ENCODE measurements at places on chromosomes 3 and 15. TPM values are rescaled to one million over a fixed set of nuclear protein-coding genes. Genes with fewer than 3 reads are reported as not detected.
A peak's percentile ranks its signal among the peaks of the same experiment; 100 is the strongest.

- no peak for DNase-seq
These were observed 57.9 kb upstream of the DPH6 start for GRCh38 chr15:35603856-35604255.

DNA sequence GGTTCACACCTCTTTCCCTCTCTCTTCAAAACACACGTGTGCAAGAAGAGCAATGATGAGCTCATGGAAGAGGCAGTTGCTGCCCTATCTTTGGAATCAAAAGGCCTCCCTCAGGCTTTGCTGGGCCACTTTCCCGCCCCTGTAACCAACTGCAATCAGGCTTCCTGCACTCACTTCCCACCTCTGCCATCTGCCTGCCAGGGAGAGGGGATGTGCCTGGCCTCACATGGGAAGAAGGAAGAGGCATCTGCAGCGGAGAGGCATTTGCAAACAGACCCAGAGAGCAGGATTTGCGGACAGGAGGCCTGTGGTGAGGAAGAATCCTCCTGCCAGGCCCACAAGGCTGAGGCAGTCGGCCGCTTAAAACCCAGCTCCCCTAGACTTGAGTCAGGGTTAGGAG lies 175.6 kb upstream of the ATP10A start:
- DNase-seq = no peak

GRCh38 chr3:94083261-94083660 lies 20.4 kb downstream of the NSUN3 start:
- DNase-seq = no peak

DNA sequence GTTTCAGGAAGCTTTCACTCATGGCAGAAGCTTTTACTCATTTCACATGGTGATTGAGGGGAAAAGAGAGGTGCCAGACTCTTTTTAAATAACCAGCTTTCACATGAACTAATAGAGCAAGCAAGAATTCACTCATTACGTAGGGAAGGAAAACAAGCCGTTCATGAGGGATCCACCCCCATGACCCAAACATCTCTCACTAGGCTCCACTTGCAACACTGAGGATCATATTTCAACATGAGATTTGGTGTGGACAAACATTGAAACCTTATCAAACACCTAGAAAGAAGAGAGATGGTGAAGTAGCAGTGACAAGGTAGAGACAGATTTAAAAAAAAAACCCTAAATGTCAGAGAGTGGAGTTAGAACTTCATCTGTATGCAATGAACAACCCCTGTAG lies 408.6 kb upstream of the PDZRN3 start:
- no peak for DNase-seq

GRCh38 chr3:37974121-37975083 lies 16.2 kb upstream of the VILL start:
- peak; percentile 67 for DNase-seq

DNA sequence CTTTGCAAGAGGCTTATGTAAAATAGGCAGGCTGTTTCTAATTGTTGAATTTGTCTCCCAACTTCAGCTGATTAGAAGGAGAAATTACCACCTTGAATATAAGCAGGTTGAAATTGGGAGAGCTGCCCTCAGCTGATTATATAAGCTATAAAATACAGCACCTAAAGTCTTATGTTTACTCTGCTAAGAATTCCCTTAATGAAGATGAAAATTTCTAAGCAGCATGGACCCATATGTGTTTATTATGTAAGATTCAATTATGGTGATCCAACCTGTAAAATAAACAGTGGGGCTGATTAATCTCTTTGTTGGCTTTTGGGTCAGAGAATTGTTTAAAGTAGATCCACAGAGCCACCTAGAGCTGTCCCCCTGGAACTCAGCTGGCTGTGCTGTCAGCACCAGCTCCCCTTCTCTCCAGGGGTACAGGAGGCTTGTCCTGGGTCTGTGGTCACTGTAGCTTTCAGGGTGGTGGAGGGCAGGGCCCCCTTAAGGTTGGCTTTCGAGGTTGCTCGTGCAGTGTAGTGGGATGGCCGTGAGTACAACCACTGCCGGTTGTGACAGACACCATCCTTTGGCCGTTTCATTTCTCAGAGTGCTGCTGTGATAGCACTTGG lies 9.5 kb downstream of the SLCO3A1 start:
- DNase-seq = no peak

DNA sequence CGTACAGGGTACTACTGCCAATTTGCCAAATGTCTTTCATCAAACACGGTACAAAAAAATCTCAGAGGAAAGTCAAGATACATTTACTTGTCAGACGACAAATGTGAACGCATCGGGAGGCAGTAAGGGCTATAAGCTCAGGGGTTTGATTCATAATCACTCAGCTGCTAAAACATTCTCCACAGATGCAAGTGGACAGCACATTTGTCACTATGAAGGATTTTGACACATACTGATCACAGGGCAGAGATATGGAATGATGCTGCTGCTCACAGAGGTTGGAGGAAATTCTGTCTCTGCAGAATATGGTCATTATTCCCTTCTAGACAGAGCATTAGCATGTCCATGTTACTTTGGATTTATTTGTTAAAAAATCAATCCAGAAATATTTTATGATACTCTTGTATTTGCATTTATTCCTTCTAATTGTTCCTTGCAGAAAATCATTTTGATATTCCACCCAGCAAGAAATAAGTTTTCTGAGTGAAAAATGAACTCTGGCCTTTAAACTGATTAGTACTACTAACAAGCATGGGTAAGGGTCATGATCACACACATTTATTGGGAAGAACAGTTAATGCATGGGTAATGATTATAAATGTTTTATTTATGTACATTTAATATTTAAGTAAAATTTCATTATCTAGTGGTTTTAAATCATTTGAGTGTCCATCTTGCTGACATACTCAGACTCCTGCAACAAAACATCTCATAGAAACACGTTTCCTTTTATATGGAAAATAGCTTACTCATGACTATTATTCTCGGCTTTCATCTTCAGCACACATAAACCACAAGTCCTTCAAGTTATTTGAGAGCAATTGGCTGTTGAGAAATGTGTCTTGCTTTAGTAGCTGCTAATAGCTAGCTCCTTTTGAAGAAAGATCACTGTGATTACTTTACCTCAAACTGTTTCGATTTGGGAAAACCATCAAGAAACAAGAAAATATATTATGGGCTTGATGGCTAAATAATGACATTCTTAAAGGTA lies 559.3 kb downstream of the MECOM start:
- DNase-seq = no peak

DNA sequence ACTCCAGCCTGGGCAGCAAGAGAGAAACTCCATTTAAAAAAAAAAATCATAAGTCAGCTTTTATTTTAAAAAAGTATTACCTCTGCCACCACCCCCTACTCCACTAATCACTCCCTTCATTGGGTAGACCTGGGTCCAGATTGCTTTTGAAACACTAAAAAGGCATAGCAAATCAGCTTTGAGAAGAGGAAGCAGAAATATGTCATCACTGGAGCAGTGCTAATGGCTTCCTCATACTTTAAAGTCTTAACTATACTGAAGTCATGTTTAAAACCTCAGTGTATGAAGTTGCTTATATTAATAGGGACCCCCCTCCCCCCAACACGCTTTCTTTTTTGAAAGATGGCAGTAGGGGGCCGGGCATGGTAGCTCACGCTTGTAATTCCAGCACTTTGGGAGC lies 1.0 kb upstream of the HTR3D start:
- no peak for DNase-seq

GRCh38 chr15:57171426-57171825 lies 204.9 kb upstream of the CGNL1 start:
- no peak for DNase-seq

- DNase-seq = peak; percentile 49
These were observed 1.2 kb upstream of the MAP1A start for GRCh38 chr15:43516185-43516584.

- no peak for DNase-seq
These were observed 523.7 kb upstream of the TGFBR2 start for GRCh38 chr3:30082652-30083051.

DNA sequence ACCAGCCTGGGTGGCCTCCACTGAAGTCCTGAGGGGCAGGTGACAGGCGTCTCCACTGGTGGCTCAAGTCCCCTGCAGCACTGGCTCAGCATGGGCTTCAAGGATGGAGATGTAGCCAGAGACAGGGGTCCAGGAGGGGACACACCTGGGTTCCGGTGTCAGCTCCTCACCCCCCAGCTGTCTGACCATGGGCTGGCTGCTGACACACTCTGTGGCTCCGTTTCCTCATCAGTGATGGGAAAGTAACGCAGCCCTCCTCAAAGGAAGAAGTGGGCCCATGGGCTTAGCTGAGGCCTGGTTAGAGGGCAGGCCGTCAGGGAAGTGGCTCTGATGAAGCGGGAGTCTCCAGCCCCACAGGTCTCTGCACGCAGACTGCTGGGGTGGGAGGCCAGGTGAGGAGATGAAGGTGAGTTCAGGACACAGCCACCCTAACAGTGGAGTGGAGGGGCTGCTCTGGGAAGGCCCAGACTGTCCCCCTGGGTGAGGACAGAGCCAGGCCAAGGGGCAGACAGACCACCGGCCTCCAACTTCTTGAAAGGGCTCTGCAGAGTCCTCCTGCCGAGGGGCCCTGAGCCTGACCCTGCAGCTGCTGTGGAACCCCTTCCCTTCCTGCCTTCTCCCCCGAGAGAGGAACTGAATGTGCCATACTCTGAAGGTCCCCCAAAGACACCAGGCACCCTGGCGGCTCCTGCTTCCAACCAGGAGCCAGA lies 24.0 kb downstream of the PSTPIP1 start:
- DNase-seq = no peak

DNA sequence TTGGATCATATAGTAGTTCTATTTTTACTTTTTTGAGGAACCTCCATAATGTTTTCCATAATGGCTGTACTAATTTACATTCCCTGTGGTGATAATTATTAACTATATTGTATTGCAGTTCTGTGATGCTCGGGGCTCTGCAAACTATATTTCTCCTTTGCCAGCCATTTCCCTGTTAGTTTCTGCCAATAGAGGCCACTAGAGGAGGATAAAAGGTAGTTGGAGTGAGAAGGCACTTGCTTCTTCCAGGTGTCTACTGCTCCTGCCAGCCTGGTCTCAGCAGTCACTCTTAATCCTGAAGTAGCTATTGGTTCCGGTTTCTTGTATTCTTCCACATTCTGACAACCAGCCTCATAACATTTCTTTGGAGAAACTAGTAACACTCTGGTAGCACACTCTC lies 233.9 kb upstream of the GBE1 start:
- DNase-seq = no peak

- DNase-seq = no peak
These were observed 42.1 kb upstream of the ATG7 start for GRCh38 chr3:11230125-11230524.

DNA sequence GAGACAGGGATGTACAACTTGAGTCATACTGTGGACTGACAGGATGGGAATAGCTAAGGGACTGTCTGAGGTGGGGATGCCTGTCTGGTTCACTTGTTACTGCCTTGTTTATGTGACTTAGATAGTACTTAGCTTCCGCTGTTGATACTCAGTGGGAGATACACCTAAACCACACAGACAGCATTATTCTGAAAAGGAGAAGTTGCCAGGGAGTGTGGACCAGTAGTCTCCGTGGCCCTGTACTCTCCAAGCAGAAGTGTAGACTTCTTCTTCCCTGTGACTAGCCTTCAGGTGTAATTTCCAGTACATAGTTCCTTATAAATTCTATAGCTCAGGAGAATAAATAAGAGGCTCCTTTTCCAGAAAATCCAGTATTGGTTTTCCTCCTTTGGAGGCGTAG lies 5.1 kb downstream of the HIGD2B start:
- no peak for DNase-seq

DNA sequence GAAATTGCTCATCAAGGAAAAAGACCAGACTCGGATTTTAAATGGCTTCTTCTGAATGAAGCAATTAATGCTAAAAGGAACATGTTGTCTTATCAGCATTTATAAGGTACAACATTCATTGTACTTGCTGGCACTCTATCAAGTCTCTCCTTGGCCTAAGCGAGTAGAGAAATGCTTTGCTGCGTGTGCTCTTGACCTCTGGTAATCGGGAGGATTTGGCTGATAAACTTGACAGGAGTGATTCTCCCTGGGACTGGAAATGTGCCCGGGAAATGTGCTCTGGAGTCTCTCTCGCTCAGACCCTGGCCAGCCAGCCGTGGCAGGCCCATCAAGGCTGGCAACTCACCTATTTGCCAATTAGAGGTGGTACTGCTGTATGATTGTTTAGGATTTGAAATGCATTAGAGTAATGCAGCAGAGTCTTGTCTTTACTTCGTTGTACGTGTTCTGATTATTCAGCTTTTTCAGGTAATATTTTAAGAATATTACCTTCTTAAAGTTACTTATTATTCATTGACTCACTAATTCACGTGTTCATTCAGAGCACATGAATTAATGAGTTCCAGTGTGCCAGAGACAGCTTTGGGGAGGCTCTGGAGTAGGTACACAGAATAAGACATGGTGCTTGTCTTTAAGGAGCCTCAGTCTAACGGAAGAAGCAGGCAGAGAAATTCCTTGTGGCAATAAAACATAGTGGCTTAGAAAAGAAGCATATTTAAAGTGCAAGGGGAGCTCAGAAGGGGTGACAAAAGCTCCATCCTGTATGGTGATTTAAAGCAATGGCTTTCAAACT lies 48.0 kb upstream of the TPRG1 start:
- peak; percentile 52 for DNase-seq

DNA sequence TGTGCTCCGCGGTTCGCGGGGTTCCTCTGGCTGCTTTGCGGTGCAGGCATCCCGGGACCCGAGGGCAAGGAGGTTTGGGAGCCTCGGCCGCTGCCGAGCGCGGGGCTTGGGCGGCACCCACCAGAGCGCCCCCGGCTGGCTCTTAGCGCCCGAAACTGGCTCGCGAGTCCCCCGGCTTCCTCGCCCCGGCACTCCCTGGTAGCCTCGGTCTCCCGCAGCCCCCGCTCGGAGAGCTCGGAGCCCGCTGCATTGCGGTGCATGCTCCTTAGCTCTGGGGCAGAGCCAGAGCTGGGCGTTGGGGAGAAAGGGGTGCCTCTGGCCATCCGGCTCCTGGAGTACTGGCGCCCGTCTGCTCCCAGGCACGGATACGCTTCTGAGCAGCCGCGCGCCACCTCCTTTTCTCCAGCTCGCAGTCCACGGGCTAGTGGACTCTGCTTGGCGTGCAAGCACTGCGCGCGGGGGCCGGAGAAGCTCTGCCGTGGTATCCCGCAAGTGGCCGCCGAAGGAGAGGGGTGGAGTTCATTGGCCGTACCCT lies 753 bp downstream of the EPHB1 start:
- no peak for DNase-seq

- DNase-seq = no peak
These were observed 31.0 kb upstream of the TM4SF4 start for GRCh38 chr3:149443545-149443912.

- peak; percentile 28 for DNase-seq
These were observed 5.0 kb downstream of the DCP1A start for GRCh38 chr3:53342353-53342752.

GRCh38 chr3:111763001-111763471 lies 96.0 kb upstream of the PHLDB2 start:
- DNase-seq = no peak

GRCh38 chr3:73121669-73122331 lies 60.3 kb downstream of the EBLN2 start:
- no peak for DNase-seq

ACKR4 gene
- 0.78 TPM for polyA plus RNA-seq

PIGX gene
- polyA plus RNA-seq = 8.3 TPM

CLDN18 gene
- polyA plus RNA-seq = not detected

SLCO2A1 gene
- 14.2 TPM for polyA plus RNA-seq

ADGRG7 gene
- polyA plus RNA-seq = not detected

ZSCAN29 gene
- polyA plus RNA-seq = 3.5 TPM

SHF gene
- polyA plus RNA-seq = 5.8 TPM

ARGFX gene
- not detected for polyA plus RNA-seq

All from heart right ventricle (tissue), 16 donors.